Fibroblast of lung (primary cell): ENCODE measurements at places on chromosomes 4 and X. TPM values are rescaled to one million over a fixed set of nuclear protein-coding genes. Genes with fewer than 3 reads are reported as not detected.

DNA sequence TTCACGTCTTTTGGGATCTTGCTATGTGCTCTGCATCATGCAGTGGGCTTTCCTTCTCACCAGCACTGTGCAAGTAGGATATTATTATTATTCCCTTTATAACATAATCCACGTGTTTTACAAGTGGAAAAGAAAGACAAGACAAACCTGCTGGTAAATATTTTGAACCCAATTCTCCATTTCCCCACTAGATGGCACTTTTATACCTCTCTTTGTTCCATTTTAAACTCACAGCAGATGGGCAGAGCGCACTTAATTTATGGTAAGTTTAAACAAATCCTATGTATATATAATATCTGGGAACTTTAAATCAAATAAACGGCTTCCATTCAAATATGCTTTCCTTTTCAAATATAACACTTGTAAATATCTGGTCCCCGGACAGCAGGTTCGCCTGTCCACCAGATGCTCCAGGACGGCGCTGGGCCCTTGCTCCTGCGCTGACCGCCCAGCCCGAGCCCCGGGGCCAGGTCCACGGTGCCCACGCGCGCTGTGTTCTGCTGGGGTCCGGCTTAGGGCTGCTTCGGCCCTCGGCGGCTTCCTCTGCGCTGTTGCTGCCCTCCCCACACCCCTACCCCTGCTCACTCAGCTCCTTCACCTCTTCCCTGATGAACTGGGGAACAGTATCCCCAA, 31.1 kb downstream of the F11 start:
- DNase-seq, result peak; percentile 81

- DNase-seq, result no peak
These were observed 385.7 kb upstream of the EPHA5 start for GRCh38 chr4:66055999-66056398.

GRCh38 chrX:25019707-25020390, 4.1 kb upstream of the ARX start:
- DNase-seq, result no peak

- DNase-seq, result no peak
These were observed 63.7 kb downstream of the ZAR1 start for GRCh38 chr4:48553720-48554119.

GRCh38 chr4:141121768-141122454, 11.4 kb downstream of the RNF150 start:
- no peak for DNase-seq

DNA sequence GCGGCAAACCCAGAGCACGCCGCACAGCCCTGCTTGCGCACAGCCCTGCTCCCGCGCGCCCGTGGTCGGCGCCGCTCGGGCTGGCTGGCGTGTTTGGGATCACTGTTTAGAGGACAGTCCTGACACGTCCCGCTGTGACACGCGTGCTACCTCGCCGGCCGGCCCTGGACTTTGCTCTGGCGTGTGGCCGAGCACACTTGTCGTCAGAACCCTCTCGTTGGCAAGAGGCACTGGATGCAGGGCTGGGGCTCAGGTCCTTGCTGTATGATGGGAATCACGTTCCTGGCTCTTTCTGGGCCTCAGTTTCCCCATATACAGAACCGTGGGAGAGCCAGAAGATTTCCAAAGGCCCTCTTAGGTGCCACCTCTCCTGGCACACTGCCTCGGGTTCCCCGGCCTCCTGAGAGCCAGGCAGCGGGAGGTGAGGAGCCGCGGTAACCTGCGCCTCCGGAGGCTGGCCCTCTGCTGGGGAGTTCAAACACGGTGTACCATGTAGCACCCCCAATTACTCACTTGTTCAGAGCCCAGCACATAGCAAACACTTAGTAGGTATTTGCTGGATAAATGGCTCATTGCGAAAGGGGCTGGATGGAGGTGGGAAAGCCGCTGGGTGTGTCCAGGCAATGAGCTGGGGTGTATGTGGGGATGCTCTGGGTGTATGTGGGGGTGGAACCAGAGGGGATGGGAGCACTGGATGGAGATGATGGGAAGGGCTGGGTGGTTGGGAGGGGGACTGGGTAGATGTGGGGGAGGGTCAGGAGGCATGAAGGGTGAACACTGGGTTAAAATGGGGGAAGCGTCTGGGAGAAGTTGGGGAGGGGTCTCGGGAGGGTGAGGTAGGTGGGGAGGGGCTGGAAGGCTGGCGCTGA, 76.6 kb downstream of the HTRA3 start:
- DNase-seq, result no peak

- no peak for DNase-seq
These were observed 826.1 kb downstream of the STPG2 start for GRCh38 chr4:97317201-97317600.

- no peak for DNase-seq
These were observed 131.0 kb upstream of the KLF3 start for GRCh38 chr4:38532908-38533499.

- peak; percentile 53 for DNase-seq
These were observed 665 bp downstream of the PSMD10 start for GRCh38 chrX:108090491-108091263.

GRCh38 chrX:154317391-154317995, 21.9 kb downstream of the TKTL1 start:
- DNase-seq, result peak; percentile 29

DNA sequence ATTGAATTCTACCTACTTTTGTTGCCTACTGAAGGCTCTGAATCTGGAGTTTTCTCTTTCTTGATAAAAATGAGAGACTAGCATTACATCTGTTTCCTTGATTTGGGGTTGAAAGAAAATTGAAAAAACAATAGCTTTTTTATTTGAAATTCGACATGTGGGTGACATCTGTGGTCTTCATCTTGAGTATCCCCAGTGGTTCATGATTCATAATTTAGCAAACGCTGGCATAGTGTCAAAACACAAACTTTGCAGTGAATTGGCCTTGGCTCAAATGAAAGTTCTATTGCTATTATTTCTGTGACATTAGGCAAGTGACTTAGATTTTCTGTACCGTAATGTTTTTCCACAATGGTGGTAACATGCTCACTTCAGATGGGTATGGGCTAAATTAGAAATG, 747.6 kb downstream of the PCDH7 start:
- peak; percentile 27 for DNase-seq

Gene CXCL13
- not detected in 2 replicates for total RNA-seq

GRCh38 chr4:7087036-7087435, 19.2 kb upstream of the GRPEL1 start:
- DNase-seq, result no peak

DNA sequence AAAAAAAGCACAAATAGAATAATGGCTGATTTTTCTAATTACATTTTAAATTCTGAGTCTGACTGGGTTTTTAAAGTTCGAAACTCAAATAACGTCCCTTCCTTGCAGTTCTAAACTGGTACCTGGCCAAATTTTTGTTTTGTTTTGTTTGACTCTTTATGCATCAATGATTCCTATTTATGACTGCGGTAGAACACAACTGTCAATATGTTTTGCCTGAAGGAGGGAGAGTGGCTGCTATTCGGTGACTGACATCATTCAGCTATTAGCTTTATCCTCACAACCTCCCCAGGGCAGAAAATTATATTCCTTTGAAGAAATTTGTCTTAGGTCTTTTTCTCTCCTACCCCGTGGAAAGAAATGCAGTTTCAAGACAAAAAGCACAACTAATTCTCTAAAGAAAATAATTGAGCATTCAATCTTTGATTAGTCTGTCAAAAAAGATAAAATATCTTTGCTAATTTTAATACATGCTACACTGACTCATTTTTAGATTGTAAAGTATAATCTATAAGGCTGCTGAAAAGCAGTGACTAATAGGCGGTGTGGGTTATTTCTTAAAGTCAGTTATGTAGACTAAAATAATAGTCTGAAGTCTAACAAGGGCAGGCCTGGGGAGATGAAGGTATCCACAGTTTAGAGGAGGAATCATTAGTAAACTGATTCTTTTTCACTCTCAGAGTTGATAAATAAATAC, 61.9 kb downstream of the TMEM150C start:
- peak; percentile 51 for DNase-seq

Gene NAT8L
- 0.17 and 0.26 TPM in 2 replicates for total RNA-seq

Gene BBS7
- total RNA-seq, result 21.3 and 22.5 TPM in 2 replicates
